MG63 (cell line): ENCODE measurements at places on chromosomes 5 and 9. TPM values are rescaled to one million over a fixed set of nuclear protein-coding genes. Genes with fewer than 3 reads are reported as not detected.

GRCh38 chr5:50923768-50924494, 257.5 kb downstream of the PARP8 start:
- DNase-seq = no peak

- no peak for DNase-seq
Observed at GRCh38 chr9:130271473-130271872, 5.9 kb downstream of the HMCN2 start.

- no peak for DNase-seq
Observed at GRCh38 chr9:107216329-107216728, 66.8 kb upstream of the RAD23B start.

GRCh38 chr9:91163444-91163772, 198.3 kb downstream of the AUH start:
- DNase-seq = no peak

OR13D1 gene
- not detected in 2 replicates for total RNA-seq

HTR1A gene
- not detected in 2 replicates for total RNA-seq

LRRC26 gene
- total RNA-seq = not detected in 2 replicates
